ENCODE measurements at places on chromosomes 3 and 15.

DNA sequence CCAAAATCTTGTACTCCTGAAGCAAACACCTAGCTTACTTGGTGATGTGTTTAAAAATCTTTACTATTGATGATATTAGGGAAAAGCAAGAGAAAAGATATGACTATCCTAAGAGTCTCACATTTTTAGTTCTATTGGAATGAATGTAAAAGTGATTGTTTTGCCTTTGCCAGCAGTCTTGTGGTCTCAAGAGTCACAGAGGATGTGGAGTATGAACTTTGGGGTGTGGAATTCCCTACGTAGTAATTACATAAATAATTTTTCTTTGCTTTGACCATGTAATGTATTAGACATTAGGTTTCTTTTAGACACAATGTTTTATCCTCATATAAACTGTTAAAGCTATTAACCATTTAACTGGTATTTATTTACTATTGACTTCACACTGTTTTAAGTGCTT lies 387.6 kb downstream of the NAALADL2 start:
- no peak for DNase-seq
- H3K27ac ChIP-seq: no peak overlapping the region
- peaks cover 3% of the 10 kb centered on the region for H3K27me3 ChIP-seq
- H3K36me3 ChIP-seq: no peaks in the 10 kb centered on the region

DNA sequence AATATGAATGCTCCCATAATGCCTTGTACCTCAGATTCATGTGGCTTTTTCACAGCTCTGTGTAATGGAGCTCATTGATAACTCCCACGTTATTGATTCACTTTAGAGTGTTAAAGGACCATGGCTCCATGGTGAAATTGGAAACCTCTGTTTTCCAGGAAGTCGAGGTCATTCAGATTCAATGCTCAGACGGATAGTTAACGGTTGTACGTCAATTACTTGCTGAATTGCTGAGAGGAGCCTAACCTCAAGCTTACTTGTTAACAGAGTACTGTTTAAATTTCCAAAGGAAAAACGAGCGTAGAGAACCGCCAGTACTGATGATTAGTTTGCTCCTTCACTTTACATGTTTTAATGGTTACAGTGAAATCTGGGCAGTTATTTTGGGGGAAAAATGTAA lies 11.1 kb downstream of the ABHD17C start:
- no peak overlapping the region for H3K4me3 ChIP-seq
- no peak overlapping the region for H3K27ac ChIP-seq
- peaks cover 3% of the 10 kb centered on the region for H3K36me3 ChIP-seq

DNA sequence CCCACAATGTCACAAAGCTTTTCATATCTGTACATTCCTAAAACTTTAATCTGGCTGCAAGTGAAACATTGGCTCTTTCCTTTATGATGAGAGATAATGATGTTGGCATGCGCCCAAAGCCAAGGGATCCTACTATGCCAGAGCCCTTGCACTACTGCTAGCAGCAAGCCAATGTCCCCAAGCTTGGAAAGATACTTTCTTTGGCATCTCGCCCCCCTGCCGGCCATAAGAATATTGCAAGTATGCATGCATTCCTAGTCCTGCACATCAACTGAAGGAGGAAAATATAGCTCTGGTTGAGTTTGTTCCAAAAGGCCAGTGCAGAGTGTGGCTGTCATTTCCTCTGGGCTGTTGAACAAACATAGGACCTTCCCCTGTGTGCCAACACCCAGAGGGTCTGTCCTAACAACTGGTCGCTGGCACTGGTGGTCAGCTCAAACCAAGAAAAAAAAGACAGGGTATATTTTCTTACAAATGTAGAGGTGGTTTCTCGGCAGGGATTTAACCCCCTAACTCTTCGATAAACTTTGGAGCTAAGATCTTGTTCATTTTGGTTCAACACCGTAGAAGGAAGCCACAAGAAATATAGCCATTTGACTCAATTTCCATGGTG lies 120.9 kb upstream of the ZBED2 start:
- no peaks in the 10 kb centered on the region for H3K36me3 ChIP-seq
- H3K27ac ChIP-seq: no peak overlapping the region
- H3K4me3 ChIP-seq: no peak overlapping the region
- peaks cover 15% of the 10 kb centered on the region for H3K4me1 ChIP-seq
- H3K27me3 ChIP-seq: no peaks in the 10 kb centered on the region

GRCh38 chr3:169764882-169765612 lies at the start of gene TERC:
TERC (minus strand) TSS chr3:169765060.
- H3K4me1 ChIP-seq: peaks cover 8% of the 10 kb centered on the region
- DNase-seq: peak; percentile 65
- H3K27me3 ChIP-seq: no peaks in the 10 kb centered on the region
- peak within 1 kb of the TSS; percentile 96 for H3K27ac ChIP-seq
- H3K36me3 ChIP-seq: peaks cover 12% of the 10 kb centered on the region

- peaks cover 6% of the 10 kb centered on the region for H3K4me1 ChIP-seq
- DNase-seq: no peak
- no peaks in the 10 kb centered on the region for H3K27me3 ChIP-seq
- no peak overlapping the region for H3K27ac ChIP-seq
Observed at GRCh38 chr3:189144645-189145044, 27.1 kb upstream of the TPRG1 start.

GRCh38 chr15:31358957-31359701 lies 32.5 kb downstream of the KLF13 start:
- no peak overlapping the region for H3K27ac ChIP-seq
- no peak for DNase-seq
- H3K4me3 ChIP-seq: no peak overlapping the region
- no peaks in the 10 kb centered on the region for H3K27me3 ChIP-seq

- H3K4me1 ChIP-seq: peaks cover 15% of the 10 kb centered on the region
- no peaks in the 10 kb centered on the region for H3K27me3 ChIP-seq
- DNase-seq: no peak
- H3K27ac ChIP-seq: no peak overlapping the region
Observed at GRCh38 chr15:57541805-57542504, 49.7 kb upstream of the MYZAP start.

- no peak overlapping the region for H3K4me3 ChIP-seq
- no peaks in the 10 kb centered on the region for H3K4me1 ChIP-seq
- no peak overlapping the region for H3K27ac ChIP-seq
- peaks cover 10% of the 10 kb centered on the region for H3K27me3 ChIP-seq
- no peak for DNase-seq
Observed at GRCh38 chr3:6921066-6921465, 60.2 kb downstream of the GRM7 start.

GRCh38 chr15:84572231-84572630 lies 28.6 kb upstream of the ZSCAN2 start:
- no peak overlapping the region for H3K27ac ChIP-seq
- DNase-seq: no peak
- peaks cover 15% of the 10 kb centered on the region for H3K4me1 ChIP-seq

DNA sequence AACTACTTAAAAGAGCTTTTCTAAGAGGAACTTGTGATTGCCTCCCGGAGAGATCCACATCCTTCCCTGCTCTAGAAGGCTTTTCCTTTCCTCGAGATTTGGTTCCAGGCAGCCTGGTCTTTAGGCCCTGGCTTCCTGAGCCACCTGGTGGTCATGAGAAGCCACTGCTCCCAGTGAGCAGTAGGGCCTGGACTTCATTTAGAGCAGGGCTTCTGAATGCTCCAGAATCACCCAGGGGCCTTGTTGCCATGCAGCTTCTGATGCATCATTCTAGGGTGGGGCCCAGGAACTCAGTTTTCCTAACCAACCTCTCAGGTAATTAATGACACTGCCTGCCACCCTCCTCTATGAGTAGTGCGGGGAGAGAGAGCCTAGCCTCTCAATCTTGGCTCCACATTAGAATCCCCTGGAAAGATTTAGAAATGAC lies 29.6 kb downstream of the PSMD6 start:
- no peak overlapping the region for H3K27ac ChIP-seq
- H3K4me1 ChIP-seq: no peaks in the 10 kb centered on the region
- H3K4me3 ChIP-seq: no peak overlapping the region
- DNase-seq: peak; percentile 34
- H3K27me3 ChIP-seq: no peaks in the 10 kb centered on the region
- H3K36me3 ChIP-seq: peaks cover 27% of the 10 kb centered on the region

DNA sequence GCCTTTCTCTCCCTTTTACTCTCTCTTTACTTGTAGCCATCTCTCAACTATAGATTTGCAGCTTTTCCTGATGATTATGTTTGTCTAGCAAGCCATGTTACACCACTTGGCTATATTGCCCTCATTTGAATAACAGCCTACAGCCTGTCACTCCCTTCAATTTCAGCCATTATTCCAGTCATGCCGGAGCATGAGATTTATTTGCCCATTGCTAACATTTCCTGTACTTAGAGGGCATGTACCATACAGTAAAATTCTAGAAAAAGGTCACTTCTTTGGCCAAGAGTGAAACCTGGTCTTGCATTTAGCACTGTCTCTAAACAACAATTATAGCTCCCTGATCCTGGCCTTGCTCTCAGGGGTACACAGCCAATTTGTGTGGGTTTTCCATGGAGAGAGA lies 221.7 kb upstream of the TMC3 start:
- H3K27ac ChIP-seq: no peak overlapping the region
- peaks cover 26% of the 10 kb centered on the region for H3K36me3 ChIP-seq
- no peak for DNase-seq
- no peaks in the 10 kb centered on the region for H3K27me3 ChIP-seq
- H3K4me1 ChIP-seq: peaks cover 2% of the 10 kb centered on the region
- no peak overlapping the region for H3K4me3 ChIP-seq

GRCh38 chr3:13501958-13502790 lies 22.1 kb downstream of the HDAC11 start:
- DNase-seq: no peak
- peaks cover 3% of the 10 kb centered on the region for H3K36me3 ChIP-seq
- no peak overlapping the region for H3K27ac ChIP-seq
- no peaks in the 10 kb centered on the region for H3K27me3 ChIP-seq
